ENCODE measurements at places on chromosomes 6 and 20. TPM values are rescaled to one million over a fixed set of nuclear protein-coding genes. Genes with fewer than 3 reads are reported as not detected.

Gene CHRNA4
- total RNA-seq = 0.15 TPM

Gene OR2H1
- not detected for total RNA-seq

Gene RHAG
- 0.10 TPM for total RNA-seq

Gene NFKBIE
- 11.9 TPM for total RNA-seq

Gene TMEM74B
- 3.1 TPM for total RNA-seq

Gene BMP7
- 0.35 TPM for total RNA-seq

Gene FAM83C
- total RNA-seq = 0.05 TPM

Gene PAX1
- not detected for total RNA-seq

Gene FHL5
- total RNA-seq = not detected

Gene LY6G6D
- total RNA-seq = not detected

Gene TGM3
- total RNA-seq = 0.05 TPM

Data from A549 treated with RU486 at 1 μM for 4 hours (cell line).